Gastroesophageal sphincter (tissue), 4 donors: ENCODE measurements at places on chromosomes 3 and 15.

GRCh38 chr3:168117853-168118313 lies 22.2 kb upstream of the GOLIM4 start:
- ATAC-seq: no peak

DNA sequence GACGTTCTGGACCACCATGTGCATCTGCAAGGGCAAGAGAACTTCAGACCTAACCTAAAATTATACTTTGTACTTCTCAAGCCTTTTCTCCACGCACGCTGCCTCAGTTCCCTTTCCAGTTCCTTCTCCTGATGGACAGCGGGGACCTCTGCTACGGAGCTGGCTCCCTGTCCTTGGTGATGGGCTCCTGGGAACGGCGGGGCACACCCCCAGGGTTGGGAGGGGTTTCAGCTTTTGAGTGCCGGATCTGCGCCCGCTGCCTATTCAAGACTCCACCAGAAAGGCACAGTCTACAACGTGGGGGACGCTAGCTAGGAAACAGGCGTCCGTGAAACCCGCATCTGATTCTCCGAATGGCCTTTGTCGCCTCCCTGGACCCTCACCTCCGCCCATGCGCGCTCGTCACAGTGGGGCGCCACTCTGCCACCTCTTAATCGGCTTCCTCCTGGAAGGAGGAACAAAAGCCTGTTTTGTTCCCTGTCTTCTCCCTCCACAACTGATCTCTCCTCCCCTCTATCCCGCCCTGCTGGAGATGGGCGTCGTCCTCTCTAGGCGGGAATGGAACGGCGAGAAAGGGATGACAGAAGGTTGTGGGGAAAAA lies 2.2 kb downstream of the GPR149 start:
- no peak for ATAC-seq

GRCh38 chr3:195801251-195802183 lies 10.2 kb downstream of the MUC4 start:
- no peak for ATAC-seq

DNA sequence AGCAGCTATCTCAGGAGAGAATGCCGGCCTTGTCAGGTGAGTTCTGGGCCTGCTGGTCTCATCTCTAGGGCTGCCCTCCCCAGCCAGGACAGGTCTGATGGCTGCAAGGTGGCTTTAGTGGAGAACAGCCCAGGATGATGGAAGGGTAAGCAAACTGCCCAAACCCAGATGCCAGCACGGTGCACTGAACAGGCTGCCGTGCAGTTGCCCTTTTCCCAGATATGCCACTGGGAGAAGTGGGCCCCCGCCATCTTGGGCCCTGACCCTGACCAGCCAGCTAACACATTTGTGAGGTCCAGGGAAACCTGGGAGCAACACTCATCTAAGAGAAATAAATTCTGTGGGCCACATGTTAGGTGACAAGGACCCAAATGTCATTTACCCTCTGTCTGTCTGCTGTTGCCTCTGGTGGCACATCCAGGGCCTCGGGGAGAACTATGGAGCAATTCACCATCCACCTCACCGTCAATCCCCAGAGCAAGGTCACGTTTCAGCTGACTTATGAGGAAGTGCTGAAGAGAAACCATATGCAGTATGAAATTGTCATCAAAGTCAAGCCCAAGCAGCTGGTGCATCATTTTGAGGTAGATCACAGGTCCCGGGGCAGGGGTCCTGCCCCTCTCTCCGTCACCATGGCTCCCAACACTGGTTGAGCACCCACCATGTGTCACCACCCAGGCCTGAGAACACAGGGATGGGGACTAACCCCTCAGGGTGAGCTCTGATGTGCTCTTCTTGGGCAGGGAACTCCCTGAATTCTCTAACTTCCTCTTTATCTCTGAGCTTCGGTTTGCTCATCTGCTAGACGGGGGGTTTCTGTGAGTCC lies 1.8 kb downstream of the ITIH1 start:
- ATAC-seq: no peak

DNA sequence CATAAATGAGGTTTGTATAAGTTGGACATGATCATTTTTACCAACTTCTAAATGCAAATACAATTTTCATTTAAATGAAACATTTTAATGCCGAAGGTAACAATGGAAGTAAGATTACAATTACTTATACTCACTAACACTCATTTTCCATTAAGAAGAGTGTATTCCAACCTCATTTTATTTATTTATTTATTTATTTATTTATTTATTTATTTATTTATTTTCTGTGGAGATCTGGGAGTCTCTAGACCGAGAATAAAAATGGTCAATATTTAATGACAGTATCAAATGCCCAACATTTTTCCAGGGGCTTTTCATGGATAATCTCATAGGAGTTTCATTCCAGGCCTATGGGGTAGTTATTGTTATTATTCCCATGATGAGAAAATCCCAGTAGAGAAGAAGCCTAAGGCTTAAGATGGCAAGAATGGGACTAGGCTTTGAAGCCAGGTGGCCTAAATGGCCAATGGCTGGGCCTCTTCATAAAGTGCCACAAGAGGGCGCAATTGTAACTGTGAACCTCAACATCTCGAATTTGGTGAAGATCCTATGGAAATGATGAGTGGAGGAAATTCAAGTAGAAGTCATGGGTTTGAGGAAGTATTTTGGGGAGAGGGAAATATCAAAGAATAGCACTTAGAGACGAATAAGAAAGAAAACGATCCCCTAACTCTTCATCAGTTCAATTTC lies 21.3 kb downstream of the VGLL3 start:
- ATAC-seq: no peak

DNA sequence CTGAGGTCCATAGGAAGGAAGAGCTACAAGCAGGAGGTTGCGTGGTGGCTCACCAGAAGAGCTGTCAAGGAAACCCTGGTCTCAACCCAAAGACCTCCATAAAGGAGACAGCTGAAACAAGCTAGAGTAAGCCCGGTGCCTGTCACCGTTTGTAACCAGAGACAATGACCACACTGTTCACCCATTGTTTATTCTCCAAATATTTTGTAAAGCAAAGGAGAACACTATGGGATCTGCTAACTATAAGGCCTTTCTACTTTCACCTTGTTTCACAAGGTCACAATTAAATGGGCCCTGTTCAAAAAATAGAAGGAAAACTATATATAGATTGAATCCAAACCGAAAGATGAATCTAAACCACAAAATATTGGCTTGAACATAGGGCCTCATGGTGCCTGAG lies 128.9 kb upstream of the TPRG1 start:
- ATAC-seq: no peak

DNA sequence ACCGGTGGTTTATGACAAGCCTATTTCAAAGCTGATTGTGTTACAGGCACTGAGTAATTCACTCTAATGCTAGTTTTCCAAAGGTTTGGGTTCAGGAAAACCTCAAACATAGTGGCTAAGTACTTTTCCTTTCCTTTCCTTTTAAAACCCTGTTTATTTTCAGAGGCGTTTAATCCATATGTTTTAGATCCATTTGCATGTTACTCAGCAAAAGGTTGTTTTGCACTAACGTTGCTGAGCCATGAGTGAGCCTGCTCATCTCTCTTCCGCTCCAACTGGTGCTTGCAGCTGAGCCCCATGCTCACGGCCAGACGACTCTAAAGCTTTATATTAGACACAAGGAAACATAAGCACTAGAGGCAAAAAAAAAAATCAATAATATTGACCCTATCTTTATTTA lies 9.4 kb downstream of the CEMIP start:
- no peak for ATAC-seq
